ENCODE measurements at places on chromosomes 13 and 19.

DNA sequence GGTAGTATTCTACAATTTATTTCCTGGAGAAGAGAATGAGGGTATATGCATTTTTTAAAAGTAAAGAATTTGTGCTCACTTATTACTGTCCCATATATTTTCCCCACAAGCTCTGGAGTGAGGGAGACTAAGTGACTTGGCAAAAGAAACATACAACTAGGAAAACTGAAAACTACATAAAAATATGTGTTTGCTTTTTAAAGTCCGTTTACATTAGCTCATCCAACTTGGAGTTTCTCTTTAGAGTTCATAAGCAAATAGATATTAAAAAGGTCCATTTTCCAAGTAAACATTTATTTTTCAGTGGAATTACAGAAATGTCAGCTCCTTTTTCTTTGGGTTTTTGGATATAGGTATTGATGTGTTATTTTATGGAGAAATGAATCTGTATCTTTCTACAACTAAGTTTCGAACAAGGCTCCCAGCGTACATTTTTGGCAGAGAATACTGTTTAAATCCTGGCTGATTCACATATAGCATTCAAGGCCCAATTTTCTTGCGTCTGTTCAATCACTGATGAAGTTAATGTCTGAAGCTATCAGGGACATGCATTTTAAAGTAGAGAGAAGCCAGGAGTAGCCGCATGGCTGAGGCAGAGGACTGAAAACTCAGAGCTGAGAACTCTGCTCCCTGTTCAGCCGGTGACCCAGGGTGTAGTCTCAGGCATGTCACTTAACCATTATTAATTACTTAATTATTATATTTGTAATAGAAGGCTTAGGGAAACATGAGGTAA lies 729.4 kb downstream of the EFNB2 start:
- no peak for DNase-seq

- DNase-seq = no peak
Measured at GRCh38 chr13:109615721-109616420, 170.5 kb downstream of the IRS2 start.

DNA sequence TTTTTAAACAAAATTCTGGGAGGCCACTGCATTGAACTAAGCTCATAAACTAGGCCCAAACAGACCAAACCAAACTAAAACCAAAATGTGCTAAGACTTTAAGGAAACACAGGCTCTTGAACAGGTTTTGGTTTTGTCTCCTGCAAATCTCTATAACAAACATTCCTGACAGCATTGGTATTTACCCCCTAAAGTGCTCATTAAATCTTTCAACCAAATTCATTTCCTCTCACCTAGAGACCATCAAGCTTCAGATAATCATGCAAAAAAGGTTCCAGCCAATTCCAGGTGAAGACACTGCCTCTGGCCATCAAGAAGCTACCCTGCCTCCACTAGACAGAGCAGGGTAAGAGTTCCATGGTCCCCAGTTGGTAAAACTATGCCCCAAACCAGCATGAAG lies 951.2 kb upstream of the MIR17HG start:
- DNase-seq = no peak

DNA sequence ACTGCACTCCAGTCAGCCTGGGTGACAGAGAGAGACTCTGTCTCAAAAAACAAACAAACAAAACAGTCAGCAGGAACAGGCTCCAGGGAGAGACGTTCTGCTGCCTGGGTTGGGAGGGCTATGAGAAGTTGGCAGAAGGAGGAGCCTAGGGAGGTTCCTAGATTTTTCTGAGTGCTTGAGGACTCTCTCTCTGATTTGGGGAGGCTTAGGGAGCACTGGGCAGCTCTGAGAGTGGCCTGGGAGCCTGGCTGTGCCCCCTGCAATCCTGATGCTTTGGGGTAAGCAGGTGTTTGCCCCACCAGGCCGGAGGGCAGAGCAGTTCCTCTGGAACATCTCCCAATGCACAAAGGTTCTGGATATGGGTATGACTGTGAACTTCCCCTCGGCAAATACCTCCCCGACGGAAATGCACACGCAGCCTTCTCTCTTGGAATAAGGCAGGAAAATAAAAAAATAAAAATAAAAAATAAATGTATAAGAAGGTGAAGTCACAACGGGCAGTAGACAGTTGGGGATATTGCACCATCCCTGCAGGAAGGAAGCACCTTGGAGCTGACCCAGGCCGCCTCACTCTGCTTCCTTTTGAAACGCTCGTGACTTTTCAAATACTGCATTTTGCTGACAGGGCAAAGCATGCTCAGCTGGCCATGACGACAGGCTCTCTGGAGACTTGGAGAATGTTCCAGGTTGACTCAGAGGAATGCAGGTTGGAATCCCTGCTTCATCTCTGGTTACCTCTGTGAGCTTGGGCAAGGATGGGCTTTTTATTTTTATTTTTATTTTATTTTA lies 26.5 kb upstream of the HOMER3 start:
- no peak for DNase-seq

DNA sequence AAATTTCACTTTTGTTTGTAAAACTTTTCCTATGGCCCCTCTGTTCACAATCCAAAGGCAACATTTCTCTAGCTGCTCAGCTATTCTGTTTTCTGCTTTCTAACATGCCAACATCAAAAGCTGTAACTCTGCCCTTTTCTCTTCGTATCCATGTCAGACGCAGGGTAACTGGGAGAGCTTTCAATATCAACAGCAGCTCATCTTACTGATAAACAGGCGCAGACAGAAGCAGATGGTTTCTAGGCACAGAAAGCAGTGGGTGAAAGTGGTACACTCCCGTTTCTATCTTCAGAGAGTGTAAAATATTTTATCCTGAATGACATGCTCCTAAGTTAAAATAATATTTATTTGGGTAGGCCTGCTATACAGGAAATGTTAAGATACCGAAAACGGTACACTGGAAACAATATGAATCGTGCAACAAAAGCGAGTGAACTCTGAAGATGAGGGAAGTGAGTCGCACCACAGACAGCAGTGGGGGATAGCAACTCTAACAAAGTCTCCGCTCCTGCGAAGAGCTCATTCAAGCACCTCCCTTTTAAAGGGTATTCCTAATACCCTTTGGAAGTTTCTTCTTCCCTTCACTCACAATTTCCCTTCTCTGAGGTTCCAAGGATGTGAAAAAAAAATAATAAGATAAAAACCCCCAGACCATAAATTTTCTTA lies 798.3 kb downstream of the GPC5 start:
- no peak for DNase-seq

DNA sequence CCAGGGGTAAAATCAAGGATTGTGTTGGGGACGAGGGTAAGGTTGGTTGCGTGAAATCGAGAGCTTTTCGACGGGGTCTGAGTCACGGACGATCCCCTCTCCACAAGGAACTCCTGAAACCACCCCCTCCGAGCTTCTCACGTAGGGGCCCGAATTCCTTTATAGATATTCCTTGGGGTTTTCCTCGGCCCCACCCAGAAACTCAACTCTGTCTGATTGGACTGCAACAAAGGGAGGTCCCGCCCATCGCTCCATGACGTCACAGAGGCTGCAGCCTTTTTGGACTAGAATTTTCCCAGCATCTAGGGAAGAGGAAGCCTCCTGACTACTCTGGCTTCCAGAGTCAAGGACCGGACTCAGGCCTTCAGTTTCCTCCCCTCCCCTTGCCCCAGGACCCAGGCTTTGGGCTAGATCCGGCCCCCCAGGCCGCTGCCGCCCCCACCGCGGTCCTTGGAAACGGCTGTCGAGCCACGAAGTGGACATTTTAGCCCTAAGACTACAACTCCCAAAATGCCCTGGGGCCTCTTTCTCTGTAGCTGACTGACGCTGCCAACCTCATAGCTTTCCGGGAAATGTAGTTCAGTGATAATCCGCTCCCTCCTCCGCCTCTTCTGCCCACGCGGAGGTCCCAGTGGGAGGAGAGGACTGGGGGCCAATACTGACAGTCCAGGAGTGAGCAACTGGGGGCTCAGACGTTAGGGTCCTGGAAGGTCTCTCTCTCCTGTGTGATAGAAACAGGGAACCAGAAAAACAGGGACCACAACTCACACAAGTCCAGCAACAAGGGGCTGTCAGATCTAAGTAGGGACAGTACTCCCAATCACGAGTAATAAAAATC lies at the start of gene IZUMO1:
Gene IZUMO1, minus strand, starts transcription at position 172 of the 838 bp plus-strand sequence. CDS start 1,050 bp downstream, outside the sequence.
- no peak for DNase-seq

- no peak for DNase-seq
Measured at GRCh38 chr19:4310247-4311121, 6.1 kb downstream of the FSD1 start.

GRCh38 chr13:24670174-24670573 lies 10.0 kb upstream of the ATP12A start:
- no peak for DNase-seq

GRCh38 chr19:45508417-45508860 lies 1.2 kb downstream of the VASP start:
- DNase-seq = no peak

- no peak for DNase-seq
Measured at GRCh38 chr13:47038188-47038587, 141.3 kb upstream of the HTR2A start.

DNA sequence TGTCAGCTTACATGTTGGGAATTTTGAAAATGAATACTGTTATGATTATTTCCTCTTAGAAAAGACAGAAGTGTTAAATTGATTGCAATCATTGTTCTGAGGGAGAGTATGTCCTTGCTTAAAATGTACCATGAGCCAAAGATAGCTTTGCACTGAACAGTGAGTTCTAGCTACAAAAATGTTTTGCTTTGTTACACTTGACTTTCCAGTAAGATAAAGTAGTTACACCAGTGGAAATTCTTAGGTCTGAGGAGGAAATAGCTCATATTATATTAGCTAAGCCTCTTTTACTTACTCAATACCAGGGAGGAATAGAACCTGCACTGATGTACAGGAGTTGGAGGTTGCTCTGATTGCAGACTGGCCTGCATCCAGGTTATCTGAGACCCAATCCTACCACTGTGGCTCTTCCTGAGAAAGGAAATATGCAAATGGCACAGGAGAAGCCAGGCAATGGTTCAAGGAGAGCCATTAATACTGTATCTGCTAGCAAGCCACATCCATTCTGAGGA lies 53.0 kb upstream of the FBXL3 start:
- no peak for DNase-seq

- peak; percentile 62 for DNase-seq
Measured at GRCh38 chr19:47109541-47110375, 3.8 kb downstream of the ZC3H4 start.

DNA sequence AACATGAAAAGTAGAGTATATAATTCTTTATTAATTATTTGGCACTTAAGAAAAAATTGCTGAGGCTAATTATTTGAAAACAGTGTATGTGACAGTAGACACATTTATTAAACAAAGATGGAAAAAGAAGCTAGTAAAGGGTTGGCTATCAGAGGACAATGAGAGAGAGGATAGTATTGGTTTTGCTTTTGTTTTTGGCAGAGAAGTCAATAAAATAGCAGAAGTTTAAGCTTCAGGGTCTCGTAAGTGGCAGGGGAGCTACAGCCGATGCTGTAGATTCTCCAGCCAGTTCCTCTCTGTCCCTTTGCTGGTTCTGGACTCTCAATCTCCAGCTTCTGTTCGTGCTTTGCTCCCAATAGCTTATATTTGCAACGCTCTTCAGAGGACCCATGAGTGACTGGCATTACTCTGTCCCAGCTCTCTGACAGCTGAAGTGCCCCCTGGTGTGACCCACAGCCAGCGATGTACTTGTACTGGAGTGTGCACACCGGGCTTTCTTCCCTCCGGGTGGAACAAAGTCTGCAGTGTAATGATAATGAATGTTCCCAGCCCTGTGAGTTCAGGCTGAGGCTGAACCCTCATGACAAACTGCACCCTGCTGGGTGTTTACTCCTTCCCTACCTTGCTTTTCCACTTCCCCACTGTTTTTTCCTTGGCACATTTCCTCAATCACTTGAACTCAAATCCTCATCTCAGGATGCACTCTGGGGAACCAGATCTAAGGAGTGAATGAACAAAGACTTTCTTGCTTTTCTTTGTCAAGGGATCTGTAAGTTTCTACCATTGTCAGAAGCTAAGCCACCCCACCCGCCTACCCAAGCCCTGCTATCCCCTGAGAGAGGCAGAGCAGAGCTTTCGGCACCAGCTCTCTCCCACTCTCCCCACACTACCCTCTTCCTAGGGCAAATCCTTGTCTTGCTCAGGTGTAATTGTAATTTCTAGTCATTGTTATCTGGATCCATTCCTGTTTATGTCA lies 254.8 kb downstream of the LHFPL6 start:
- DNase-seq = no peak

DNA sequence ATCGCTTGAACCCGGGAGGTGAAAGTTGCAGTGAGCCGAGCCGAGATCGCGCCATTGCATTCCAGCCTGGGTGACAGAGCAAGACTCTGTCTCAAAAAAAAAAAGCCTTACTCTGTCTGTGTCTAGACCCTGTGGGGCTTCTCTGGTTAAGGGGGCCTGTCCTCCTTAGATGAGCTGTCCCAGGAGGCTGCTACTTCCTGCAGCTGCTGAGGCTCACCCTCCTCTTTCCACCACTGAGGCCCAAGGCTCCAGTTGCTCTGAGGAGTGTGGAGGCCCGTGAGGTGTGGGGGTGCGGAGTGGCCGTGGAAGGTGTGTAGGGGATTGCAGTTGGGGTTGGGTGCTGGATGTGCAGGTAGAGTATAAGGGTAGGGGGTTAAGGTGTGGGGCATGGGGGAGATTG lies 22.1 kb upstream of the RASA3 start:
- DNase-seq = no peak

DNA sequence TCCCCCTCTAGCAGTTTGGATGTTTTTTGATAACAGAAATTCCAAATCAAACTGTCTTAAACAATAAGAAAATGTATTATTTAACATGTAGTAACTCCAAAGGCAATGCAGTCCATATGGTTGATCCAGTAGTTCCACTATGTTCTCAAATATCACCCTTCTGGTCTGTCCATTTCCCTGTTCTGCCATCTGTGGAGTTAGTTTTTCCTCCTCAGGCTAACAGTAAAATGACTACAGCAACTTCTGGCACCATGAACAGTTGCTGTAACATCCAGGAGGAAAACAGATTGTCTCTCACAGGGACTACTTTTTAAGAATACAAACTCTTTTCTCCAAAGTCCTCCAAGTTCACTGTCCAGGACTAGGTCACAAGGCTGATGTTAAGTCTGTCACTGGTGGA lies 455.4 kb downstream of the FGF14 start:
- no peak for DNase-seq

GRCh38 chr19:38964738-38965137 lies 10.8 kb downstream of the FBXO17 start:
- DNase-seq = no peak

- no peak for DNase-seq
Measured at GRCh38 chr13:47288546-47288945, 391.7 kb upstream of the HTR2A start.
